ENCODE measurements at places on chromosomes 11 and 22. TPM values are rescaled to one million over a fixed set of nuclear protein-coding genes. Genes with fewer than 3 reads are reported as not detected.
A peak's percentile ranks its signal among the peaks of the same experiment; 100 is the strongest.

UBQLNL gene
- 0.53 TPM for total RNA-seq

ANO1 gene
- total RNA-seq, result 3.0 TPM

GRCh38 chr22:47083379-47083986, 321.0 kb downstream of the TBC1D22A start:
- no peak for DNase-seq

MS4A15 gene
- not detected for total RNA-seq

DNA sequence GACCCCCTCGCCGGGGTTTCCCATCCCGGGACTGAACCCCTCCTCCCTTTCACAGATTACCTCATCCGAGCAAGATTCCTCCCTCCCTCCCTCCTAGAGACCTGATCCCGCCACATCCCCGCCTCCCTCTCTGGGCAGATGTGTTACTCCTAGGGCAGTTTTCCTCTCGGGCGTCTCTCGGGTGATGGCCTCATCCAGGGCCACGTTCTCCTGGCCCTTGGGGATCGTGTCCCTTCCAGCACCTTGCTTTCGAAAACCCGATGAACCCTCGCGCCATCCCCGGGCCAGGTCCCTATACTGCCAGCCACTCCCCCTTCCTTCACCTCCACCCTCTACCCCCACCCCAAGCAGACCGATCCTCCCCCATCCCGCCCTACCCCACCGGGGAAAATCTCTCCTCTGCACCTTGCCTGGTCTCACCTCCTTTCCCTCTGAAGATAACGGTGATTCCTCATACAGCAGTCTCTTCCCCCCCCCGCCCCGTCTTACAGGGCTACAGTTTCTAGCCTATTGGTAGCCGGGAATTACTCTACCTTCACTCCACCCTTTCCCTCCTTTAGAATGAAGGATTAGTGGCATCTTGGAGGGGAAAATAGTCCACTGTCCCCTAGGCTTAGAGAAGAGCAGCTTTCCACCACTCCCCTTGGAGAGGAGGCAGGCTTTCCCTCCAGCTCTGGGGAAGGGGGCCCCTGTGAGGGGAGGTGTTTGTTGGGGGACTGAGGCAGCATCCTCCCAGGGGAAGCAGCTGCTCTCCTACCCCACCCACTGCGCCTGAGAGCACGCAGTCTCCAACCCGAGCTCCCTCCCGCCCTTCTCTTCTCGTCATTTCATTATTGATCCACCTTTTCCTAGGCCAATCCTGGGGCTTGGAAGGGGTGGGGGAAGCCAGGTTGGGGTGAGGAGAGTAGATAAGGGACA, 1.2 kb downstream of the KMT2A start:
- no peak for DNase-seq

- no peak for DNase-seq
These were observed 2.2 kb downstream of the SRRD start for GRCh38 chr22:26485806-26486390.

GRCh38 chr22:19757985-19758895, 2.3 kb upstream of the TBX1 start:
- no peak for DNase-seq

SART1 gene
- 34.8 TPM for total RNA-seq

KCNJ4 gene
- not detected for total RNA-seq

TREH gene
- not detected for total RNA-seq

- DNase-seq, result no peak
These were observed 935.8 kb upstream of the RAG2 start for GRCh38 chr11:37533830-37534229.

DNA sequence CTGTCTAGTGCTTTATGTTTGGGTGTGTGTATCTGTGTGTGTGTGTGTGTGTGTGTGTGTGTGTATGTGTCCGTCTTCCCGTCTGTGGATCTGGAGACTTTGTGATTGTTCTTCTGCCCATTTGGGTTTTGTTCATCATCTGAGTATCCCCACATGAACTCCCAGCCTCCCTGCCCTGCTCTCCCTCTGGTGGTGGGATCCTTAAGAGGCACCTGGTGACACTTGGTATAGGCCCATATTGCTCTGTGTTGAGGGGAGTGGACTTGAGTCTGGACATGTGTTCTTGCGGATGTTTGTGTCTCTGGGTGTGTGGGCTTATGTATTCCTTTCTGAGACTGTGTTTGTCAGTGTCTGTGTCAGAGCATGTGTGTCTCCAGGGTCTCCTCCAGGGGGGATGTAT, 15.3 kb downstream of the RCOR2 start:
- no peak for DNase-seq

GRCh38 chr11:1317993-1318392, 8.6 kb upstream of the TOLLIP start:
- DNase-seq, result no peak

DNA sequence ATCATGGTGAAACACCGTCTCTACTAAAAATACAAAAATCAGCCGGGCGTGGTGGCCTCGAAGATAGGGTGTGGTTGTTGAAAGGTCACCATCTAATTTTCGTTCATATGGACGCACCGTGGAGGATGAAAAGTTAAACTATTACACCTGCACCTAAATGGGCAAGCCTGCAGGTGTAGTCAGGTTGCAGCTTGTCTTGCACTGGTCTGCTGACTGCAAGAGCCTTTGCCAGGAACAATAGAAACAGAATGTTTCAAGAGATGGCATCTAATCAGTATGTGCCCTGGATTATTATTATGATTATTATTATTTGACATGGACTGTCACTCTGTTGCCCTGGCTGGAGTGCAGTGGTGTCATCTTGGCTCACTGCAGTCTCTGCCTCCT, 908 bp downstream of the NADSYN1 start:
- no peak for DNase-seq

- no peak for DNase-seq
These were observed 23.2 kb downstream of the NEAT1 start for GRCh38 chr11:65445604-65446445.

- DNase-seq, result peak; percentile 91
These were observed 166.0 kb upstream of the RASSF10 start for GRCh38 chr11:12842933-12843636.

- DNase-seq, result no peak
These were observed 43.3 kb downstream of the RAB38 start for GRCh38 chr11:88131764-88132470.

CABP7 gene
- not detected for total RNA-seq

RCOR2 gene
- total RNA-seq, result 1.1 TPM

INPP5J gene
- 0.35 TPM for total RNA-seq

GRCh38 chr11:4161305-4161704, 66.7 kb downstream of the RRM1 start:
- no peak for DNase-seq

Data from glomerular endothelial cell (primary cell).